ENCODE measurements at places on chromosomes 6 and 20.

DNA sequence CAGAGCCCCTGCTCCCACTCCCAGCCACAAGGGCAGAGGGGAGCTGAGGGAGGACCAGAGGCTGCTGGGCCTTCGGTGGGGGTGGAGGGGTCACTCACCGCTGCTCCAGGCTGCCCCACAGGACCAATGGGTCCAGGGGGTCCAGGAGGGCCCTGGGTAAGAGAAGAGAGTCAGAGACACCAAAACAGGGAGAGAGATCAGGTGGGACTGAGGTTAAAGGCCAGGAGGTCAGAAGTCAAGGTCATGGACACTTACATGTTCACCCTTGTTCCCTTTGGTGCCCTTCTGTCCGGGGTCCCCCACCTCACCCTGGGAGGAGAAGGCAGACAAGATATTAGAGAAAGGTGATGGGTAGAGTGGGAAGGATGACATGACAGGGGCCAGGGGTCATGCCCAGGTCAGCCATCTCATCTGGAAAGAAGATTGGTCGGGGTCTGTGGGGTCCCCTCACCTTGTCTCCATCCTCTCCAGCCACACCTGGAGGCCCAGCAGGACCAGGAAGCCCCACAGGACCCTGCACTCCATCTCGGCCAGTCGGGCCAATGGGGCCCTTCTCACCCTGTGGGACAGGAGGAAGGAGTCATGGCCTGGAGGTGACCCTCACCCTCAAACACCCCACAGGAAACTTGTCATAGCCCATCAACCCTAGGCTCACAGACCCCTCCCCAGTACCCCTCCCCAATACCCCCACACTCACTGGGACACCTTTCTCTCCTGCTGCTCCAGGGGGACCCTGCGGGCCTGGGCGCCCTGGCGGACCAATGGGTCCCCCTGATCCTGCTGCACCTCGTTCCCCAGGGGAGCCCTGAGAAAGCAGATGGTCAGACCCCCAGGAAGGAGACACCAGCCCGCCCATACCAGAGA lies 21.0 kb downstream of the COL11A2 start:
- DNase-seq = no peak

GRCh38 chr6:2943564-2943955 lies 27.8 kb downstream of the SERPINB6 start:
- DNase-seq = no peak

DNA sequence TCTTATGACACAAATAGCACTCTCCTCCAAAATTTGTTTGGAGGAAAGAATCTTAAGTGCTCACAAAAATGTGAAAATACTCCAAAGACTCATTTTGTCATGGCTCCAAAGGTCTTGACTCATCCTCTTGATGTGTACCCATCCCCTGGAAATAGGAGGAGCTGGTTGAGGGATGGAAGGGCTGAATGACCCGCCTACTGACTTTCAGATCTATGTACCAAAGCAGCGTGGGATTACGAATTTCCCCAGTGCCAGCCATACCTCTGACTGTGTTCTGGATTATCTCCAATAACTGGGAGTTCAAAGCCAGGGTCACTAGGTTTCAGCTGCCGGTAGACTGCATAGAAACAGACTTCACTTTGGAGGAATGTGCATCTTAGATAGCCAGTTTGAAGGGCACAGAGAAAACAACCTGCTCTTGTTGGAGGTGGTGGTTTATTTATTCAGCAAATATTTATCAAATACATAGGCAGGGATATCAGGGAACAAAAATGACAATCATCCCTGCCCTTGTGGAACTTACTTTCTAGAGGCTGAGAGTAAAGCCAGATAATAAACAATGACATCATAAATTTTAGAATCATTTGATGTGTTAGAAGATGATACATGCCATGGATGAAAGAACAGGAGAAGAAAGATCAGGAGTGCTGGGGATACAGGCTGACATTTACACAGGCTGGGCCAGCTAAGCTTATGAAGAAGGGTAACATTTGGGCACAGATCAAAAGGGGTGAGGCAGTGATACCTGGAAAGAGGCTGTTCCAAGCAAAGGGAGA lies 246.6 kb downstream of the TBXT start:
- no peak for DNase-seq

GRCh38 chr6:133623065-133623464 lies 265.8 kb upstream of the TCF21 start:
- no peak for DNase-seq

- no peak for DNase-seq
These were observed 26.0 kb upstream of the CTAGE9 start for GRCh38 chr6:131736811-131737210.

DNA sequence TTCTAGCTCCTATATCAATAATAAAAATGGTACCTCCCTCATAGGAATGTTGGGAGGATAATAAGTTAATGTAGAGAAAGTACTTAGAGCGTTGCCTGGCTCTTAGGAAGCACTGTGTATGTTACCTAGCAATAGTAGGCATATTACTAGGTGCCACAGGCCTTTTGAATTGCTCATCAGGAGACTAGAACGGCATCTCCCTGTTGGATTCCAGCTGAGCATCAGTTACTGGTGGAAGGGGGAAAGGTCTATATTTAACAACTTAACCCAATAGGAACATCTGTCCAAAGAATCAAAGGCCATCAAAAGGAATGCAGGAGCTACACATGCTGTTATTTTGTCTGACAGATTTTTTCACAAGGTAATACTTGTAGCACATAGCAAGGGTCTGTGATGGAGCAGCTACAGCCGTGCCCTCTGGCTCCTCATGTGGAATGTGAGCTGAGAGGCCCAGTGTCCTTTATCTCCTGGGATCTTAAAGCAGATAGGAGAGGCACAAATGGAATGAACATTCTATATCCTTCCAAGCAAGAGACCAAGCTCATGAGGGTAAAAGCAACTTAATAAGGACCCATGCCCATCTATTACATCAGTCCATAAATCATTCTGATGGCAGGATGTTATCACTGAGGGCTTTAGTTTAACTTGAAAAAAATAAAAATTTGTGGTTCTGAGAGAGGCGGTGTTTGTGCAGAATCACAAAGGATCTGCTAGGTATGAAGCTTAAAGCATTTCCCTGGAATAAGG lies 184.9 kb upstream of the LAMP5 start:
- no peak for DNase-seq
